BJ (cell line): ENCODE measurements at places on chromosomes 16 and 17. TPM values are rescaled to one million over a fixed set of nuclear protein-coding genes. Genes with fewer than 3 reads are reported as not detected.

The C16orf46 gene
- 0.43 and 0.87 TPM in 2 replicates for polyA plus RNA-seq

The SLC16A6 gene
- polyA plus RNA-seq: 0.20 and 0.22 TPM in 2 replicates

The XAF1 gene
- 10.4 and 12.0 TPM in 2 replicates for polyA plus RNA-seq

The PRAC1 gene
- polyA plus RNA-seq: not detected in 2 replicates

The NHERF2 gene
- polyA plus RNA-seq: 62.1 and 107 TPM in 2 replicates

- DNase-seq: no peak
Measured at GRCh38 chr16:86565181-86565631, 1.4 kb upstream of the FOXC2 start.

- DNase-seq: no peak
Measured at GRCh38 chr16:59737274-59737673, 1003.2 kb upstream of the GOT2 start.

DNA sequence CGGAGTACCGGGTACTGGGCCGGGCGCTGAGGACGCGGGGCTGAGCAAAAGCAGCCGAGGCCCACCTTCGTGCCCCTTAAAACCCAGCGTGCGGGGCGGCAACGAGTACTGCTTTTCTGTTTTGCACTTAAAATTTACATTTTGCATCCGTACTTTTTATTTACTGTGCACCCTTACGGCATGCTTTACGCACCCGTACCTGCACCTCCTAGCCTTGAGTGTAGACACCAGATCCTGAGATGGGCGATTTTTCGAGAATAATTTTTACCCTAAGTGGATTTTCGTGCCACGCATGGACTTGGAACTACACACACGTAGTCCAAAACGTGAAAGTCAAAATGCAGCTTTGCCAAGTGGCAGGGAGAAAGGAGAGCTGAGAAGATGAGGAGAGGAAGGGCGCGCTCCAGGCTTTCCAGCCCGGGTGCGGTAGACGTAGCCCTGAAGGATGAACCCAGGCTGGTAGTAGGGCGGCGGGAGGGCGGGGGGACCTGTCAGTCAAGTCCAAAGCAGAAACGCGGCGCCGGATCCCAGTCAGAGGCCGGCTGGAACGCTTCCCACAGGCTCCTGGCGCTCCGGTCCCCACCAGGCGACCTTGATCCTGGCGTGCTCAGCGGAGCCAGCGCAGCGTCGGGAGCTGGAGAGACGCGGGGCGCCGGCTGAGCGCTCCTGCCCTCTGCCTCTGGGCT lies 1.2 kb upstream of the CBLN1 start:
- no peak for DNase-seq

DNA sequence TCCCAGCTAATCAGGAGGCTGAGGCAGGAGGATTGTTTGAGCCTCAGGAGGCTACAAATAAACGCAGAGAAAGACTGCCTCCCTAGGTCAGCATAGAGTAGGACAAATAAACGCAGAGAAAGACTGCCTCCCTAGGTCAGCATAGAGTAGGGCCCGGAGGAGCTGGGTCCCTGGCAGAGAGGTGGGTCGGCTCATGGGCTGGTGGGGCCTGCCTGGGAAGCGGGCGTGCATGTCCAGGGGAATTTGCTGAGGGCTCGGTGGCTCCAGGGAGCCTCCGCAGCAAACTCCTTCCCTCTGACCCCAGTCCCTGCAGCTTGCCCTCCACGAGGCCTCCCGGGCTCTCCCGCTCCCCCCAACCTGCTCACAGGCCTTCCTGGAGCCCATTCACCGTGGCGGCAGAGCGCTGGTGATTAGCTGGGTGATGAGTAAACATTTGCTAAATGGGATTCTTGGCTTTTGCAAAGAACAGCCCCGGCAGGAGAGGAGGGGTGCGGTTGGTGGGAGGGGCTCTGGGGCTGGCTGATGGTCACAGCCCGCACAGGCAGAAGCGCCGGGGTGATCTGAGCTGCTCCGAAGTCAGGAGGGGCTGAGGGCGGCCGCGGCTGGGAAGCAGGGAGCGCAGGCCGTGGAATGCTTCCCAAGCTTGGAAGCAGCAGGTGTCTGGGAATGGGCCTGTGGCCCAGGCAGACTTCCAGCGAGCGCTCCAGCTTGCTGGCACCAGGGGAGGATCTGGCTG lies 93.1 kb downstream of the RTN4RL1 start:
- DNase-seq: no peak

DNA sequence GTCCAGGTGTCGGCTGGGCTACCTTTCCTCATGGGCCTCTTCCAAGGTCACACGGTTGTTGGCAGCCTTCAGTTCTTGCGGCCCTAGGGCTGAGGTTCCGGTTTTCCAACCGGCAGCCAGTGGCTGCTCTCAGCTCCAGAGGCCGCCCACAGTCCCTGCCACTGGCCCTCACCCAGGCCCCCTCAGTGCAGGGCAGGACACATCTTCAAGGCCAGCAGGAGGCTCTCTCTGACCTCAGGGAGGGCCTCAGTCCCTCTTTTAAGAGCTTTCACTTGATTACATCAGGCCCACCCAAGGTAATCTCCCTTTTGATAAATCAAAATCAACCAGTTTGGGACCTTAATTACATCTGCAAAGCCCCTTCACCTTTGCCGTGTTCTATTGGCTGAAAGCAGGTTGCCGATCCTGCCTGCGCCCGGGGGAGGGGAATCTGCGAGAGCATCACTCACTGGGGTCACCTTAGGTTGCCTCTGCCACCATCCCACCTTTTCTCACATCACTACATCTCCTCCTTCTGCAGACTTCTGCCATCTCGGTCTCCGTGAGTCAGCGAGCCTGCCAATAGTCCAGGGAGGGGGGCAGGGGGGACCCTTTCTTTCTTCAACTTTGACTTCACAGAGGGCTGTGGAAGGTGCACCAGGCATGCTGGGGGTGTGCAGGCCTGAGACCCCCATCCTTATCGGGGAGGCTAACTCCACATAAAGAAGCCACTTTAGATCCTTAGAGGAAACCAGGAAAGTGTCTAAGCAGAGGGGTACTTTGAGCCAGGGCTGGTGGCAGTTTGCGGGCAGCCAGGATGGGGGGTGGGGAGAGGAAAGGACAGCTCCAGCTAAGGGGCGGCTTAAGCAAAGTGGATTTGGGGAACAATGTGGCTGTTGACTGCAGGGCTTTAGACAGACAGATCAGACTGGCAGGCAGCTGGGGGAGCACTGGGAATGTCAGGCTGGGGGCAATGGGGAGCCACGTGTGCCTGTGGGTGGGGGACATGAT lies 28.8 kb upstream of the NXPH3 start:
- no peak for DNase-seq

- no peak for DNase-seq
Measured at GRCh38 chr16:78473031-78473699, 373.7 kb downstream of the WWOX start.

DNA sequence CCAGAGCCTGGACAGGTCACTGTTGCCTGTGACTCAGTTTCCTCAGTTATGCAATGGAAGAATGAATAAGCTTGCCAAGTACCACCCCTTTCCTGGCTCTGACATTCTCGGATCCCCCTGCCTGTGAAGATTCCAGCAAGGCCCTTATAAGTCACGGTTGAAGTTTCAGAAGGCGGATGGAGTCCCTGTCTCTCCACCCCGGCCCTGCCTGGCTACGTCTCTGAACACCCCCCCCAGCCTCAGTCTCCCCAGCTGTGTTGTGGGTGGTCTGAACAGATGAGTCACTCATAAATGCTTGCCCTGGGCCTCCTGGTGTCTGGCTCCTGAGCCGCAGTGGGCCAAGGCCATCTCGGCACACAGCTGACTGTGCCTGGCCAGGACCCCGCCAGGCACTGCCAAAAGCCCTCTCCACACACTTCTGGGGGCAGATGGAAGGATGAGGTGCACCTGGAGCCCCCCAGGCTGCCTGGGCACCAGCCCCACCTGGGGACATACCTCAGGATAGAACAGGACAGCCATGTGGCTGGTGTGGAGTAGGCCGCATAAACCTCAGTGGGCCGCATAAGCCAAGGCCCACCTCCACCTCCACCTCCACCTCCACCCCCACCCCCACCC lies 15.4 kb downstream of the VASN start:
- DNase-seq: no peak
